NCI-H1092 (cell line): ENCODE measurements at places on chromosomes 3 and 15.

DNA sequence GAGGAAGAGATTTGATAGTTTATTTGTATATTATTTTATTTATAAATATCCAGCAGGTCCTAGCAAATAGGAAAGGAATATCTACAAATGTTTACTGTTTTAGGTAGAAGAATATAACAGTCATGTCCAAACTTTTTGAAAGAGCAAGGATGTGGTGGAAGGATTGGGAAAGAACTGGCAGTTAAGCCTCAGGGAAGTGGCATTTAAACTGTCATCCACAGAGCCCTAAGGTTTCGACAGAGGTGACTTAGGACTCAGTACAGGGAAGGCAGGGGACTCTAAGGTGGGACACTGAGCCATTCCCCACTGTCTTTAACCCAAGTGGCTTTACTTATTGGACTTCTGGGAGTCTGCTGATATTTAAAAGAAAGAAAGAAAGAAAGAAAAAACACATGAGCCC, 11.8 kb upstream of the TMEM87A start:
- DNase-seq: no peak

DNA sequence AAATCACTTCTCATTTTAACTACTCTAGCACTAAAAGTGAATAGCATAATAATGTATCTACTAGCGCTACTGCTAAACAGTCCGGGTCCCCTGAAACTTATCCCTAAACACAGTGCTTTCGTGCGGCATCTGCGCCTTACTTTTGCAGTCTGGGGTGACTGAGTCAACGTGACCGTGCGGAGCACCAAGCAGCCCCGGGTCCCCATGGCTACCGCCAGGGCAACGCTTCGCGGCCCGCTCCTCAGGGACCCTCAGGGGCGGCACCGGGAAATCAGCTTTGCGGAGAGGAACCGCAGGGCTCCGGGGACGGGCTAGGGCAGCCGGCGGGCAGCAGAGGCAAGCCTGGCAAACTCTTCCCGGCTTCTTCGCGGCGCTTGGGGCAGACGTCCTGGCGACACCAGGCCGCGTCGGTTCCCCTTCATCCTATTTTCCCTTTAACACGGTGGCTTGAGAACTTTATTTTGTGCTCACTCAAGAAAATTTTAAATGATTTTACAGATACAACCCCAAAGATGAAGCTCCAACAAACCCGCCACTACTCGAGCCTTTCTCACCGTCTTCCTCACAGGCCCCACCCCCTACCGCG, 757 bp upstream of the DIPK2A start:
- DNase-seq: peak; percentile 7

DNA sequence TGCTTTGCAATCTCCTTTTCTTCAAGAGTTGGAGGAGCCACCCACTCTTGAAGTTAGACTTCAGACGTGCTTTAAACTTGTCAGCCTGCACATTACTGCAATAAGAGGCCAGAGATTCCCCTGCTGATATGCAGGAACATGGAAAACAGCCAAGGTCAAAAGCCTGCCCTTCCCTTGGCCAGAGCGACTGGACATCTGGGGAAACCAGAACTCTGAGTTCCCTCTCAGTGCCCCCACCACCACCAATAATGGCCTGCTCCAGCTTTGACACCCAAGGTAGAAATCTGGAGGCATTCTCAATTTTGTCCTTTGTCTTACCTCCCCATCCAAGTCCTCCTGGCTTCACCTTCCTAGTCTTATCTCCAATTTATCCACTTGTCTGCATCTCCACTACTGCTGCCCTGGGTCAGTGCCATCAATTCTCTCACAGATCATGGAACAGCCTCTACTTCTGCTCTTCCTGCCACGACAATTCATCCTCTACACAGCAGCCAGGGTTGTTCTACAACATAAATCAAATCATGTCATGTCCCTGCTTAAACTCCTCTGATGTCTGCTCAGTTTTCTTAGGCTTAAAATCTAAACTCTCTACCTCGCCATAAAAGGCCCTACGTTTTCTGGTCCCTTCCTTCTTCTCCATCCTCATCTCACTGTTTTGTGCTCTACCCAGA, 191.6 kb upstream of the WNT5A start:
- DNase-seq: no peak

DNA sequence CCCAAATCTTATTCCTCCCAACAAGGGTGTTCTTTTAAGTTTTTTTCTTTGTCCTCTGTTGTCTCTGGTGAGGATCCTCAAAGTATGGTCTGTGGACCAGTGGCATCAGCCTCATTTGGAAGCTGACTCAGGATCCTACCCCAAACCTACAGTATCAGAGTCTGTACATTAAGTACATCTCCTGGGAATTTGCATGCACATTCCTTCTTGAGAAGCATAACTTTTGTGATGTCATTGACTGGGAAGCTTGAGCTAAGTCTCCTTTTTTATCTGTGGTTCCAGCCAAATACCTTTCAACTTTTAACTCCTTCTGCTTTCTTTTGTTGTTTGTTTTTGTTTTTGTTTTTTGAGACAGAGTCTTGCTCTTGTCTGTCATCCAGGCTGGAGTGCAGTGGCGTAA, 40.5 kb downstream of the ARMC8 start:
- no peak for DNase-seq

DNA sequence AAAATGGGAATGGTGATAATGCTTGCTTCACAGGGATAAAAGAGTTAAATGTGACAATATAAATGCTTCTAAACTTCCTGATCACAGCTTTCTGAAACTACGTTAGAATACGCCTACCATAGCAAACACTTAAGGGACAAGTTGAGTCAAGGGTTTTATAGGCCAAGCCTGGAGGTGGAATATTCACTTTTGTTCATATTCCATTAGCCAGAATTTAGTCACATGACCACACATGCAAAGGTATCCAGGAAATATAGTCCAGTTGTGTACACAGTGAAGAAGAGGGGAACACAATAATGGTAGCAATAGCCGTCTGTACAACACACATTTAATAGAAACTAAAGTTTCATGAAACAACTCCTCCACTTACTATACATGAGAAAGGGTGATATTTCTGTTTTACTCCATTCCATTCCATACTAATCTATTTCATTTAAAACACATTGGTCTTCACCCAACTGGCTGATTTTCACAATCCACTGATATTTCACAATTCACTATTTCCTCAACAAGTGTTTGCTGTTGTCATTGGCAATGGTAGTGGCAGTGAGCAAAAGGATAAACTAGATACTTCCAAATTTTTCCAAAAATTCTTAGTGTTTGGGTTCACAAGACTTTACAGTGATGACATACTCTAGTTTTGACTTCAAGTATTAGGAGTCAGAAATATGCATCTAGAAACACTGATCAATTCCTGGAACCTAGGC, 270.9 kb downstream of the ERC2 start:
- DNase-seq: no peak

GRCh38 chr3:177448987-177449359, 251.7 kb upstream of the TBL1XR1 start:
- DNase-seq: no peak

DNA sequence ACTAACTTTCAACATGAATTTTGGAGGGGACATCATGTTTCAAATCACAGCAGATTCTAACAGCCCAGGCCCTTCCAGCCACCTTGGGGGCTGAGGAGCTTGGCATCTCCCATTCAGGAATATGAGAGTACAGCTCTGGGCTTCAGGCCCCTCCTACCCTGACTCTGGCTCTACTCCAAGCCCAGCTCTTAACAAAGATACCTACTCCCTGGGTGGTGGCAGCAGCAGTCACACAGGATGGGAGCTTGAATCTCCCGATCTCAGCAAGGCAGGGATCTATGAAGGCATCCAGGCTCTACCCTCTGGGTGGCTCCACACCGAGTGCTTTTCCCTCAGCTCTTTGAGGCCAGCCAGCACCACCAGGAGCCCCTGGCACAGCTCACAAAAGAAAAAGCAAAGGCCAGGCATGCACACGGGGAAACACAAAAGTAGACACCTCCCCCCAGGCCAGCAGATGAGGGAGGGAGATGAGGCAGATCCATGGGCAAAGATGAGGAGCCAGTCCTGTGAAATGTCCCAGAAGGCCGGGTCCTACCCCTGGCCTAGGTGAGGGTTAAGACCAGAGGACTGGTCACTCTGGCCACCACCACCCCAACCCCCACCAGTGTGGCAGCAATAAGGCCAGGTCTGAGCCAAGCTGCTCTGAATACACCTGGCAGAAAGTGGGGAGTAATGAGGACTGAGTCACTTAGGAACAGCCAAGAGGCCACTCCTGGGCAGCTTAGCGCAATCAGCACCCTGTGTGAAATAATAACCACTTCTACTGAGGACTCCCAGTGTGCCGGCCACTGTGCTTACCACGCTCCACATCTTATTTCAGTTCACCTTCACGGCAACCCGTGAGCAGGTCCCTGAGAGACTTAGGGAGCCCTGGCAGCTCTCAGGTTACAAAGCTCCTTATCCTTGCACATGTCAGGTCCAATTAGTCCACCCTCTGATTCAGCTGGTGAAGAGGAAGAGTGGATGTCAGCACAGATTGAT, 24.3 kb downstream of the PLA2G4F start:
- DNase-seq: peak; percentile 32

DNA sequence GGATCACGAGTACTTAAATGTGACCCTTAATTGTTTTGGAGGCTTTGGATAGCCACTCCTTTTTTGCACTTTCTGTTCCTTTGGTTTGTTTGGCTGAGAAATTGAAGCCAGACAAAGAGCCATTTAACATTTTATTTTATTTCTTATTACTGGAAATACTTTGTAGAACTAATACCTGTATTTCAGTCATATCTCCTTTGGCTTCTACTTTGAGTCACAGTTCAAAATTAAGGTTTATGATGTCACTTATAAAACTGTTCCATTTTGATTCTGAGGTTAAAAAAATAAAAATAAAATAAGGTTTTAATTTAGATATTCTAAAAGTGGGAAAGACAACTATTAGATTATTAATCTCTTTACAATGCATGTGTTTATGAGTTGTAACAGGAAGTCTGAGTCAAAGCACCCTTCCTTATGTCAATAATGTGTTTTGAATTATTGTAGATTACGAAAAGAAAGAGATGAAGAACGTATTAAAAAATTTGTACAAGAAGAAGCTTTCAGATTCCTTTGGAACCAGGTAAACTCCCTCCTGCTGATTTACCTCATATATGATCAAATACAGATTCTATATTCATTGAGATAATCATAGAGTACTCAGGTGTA, 16.9 kb upstream of the NXPE3 start:
- DNase-seq: no peak

- peak; percentile 18 for DNase-seq
Measured at GRCh38 chr15:28086175-28086703, 12.9 kb downstream of the OCA2 start.

DNA sequence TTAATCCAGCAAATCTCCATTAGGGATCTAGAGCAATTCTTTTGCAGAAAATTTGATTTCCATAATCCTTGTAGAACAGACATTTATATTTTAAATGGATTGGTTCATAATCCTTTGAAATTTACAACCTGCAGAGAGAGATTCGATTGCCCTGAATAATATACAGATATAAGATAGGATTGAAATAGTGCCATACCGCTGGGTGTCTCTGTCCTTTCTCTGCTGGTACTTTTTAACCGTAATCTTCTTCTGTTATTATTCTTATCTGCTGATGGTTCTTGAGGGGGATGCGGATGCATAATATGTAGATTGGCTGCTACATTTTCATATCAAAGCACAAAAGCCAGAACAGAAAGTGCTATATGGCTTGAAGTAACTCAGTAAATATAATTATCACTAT, 182.2 kb downstream of the CFAP20DC start:
- DNase-seq: no peak

- DNase-seq: no peak
Measured at GRCh38 chr15:71565631-71566160, 244.7 kb upstream of the NR2E3 start.
